Astrocyte of the spinal cord (primary cell): ENCODE measurements at places on chromosomes 12 and 14.

GRCh38 chr12:3897371-3897971, 24.3 kb upstream of the PARP11 start:
- DNase-seq: no peak

GRCh38 chr14:96997269-96997668, 200.1 kb downstream of the VRK1 start:
- no peak for DNase-seq

DNA sequence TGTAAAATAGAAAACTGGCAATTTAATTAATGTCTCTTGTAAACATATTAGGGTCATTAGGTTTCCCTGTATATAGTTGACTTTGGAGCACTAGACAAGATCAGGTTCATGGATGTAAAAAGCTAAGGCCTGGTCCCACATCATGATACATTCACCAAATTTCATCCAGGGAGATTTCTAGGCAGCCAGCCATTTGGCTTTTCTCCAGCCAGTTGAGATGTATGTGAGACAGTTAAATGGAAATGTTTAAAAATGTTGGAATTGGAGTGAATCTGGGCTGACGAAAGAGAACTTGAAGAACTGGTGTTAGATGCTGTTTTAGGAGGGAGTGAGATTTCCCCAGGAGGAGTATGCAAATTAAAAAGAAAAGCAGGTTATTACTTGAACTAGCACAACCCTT, 41.8 kb upstream of the CLEC14A start:
- DNase-seq: peak; percentile 20

GRCh38 chr12:20434996-20435395, 66.7 kb downstream of the PDE3A start:
- DNase-seq: peak; percentile 12

- no peak for DNase-seq
Measured at GRCh38 chr12:67964456-67964855, 24.8 kb upstream of the IFNG-AS1 start.

DNA sequence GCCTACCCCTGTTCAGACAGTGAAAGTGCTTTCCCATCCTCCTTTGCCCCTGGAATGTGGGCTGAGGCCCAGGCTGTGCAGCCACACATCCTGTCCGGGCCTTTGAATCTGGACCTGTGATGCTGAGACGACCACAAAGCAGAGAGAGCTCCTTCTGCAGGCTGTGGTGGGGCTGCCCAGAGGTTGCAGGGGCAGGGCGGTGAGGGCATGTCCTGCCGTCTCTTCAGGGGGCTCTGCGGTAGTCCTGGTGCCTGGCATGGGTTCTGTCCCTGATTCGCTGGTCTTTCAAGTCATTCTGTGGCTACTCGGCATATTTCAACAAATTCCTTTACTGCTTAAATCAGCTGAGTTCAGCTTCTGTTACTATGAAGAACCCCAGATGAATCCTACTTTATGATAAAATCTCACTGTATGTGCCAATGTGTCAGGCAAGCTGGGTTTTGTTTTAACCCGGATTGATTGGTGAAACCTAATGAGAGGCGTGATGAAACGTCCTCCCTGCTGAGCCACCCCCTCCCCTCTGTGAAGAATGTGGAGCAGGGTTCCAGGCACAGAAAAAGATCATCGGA, 63.4 kb upstream of the DICER1 start:
- DNase-seq: peak; percentile 88

- DNase-seq: no peak
Measured at GRCh38 chr14:105862581-105863239, 336.3 kb downstream of the TMEM121 start.

DNA sequence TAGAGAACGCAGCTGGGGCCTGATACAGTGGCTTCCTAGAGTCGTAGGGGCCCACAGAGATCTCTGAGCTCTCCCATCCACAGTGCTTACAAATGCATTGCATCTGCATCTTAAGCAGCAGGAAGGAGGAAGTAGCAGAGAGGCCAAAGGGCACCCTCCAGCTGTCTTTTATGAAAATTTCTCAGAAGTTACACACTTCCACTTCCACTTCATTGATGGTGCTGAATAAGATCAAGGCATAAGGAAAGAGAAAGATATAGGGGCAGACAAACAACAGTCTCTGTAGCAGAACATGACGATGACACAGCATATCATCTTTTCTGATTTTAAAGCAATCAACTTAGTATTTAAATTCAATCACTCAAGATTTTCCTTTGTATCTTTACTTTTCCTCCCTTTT, 51.6 kb upstream of the ABCC9 start:
- no peak for DNase-seq

DNA sequence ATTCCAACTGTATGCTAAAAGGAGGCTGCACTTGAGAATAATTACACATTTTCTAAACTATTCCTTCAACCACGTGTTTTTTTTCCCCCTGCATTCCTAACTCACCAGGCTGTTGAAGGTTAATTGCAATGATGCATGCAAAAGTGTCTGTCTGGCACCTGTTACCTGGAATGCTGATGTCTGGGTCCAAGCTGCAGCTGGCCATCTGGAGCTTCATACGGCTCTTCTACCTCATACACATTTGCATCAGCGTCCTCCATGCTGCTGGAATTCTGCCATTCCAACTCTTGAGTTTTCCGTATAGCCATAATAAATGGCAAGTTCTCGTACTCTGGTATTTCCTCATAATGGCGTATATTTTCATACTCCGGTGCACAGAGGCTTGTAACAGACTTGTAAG, 8.6 kb downstream of the FGD6 start:
- no peak for DNase-seq

DNA sequence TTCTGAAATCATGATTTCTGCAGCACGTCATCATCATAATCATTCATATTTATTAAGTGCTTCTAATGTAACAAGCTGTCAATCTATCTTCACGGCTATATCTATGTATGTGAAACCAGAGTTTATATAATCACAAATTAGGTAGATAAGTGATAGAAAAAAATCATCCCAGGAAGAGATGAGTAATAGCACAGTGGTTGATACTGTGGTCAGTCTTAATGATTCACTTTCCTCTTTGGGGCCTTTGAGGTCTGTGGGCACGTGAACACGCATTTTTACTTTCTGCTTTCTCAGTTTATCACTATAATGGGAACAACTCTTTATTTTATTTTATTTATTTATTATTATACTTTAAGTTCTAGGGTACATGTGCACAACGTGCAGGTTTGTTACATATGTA, 265.9 kb upstream of the NOVA1 start:
- peak; percentile 61 for DNase-seq

GRCh38 chr14:64873506-64874219, 6.0 kb downstream of the SPTB start:
- DNase-seq: no peak

GRCh38 chr14:71523630-71524319, 408.5 kb upstream of the RGS6 start:
- DNase-seq: peak; percentile 33

- peak; percentile 55 for DNase-seq
Measured at GRCh38 chr12:95848575-95849388, 10.0 kb upstream of the SNRPF start.

DNA sequence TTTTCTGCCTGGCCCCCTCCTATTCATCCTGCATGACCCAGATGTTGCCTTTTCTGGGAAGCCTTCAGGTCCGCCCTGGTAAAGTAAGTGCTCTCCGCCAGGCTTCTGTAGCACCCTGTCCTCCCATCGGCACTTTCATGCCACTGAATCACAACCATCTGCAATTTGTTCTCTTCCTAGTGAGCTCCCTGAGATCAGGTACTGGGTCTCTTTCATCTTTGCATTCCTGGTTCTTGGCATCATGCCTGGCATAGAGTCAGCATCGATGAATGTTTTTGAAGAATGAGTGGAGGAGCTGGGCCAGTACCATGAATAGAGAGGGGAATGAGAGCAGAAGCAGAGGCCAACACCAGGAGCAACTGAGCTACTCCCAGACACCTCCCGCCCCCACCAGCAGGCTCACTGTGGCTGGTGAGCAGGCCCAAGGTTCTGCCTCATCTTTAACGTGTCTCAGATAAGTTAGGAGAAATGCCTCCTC, 13.1 kb downstream of the ZDHHC22 start:
- DNase-seq: no peak

GRCh38 chr12:31317471-31318395, 8.2 kb downstream of the SINHCAF start:
- DNase-seq: peak; percentile 57

- no peak for DNase-seq
Measured at GRCh38 chr12:109710747-109711595, 2.7 kb upstream of the FAM222A start.

DNA sequence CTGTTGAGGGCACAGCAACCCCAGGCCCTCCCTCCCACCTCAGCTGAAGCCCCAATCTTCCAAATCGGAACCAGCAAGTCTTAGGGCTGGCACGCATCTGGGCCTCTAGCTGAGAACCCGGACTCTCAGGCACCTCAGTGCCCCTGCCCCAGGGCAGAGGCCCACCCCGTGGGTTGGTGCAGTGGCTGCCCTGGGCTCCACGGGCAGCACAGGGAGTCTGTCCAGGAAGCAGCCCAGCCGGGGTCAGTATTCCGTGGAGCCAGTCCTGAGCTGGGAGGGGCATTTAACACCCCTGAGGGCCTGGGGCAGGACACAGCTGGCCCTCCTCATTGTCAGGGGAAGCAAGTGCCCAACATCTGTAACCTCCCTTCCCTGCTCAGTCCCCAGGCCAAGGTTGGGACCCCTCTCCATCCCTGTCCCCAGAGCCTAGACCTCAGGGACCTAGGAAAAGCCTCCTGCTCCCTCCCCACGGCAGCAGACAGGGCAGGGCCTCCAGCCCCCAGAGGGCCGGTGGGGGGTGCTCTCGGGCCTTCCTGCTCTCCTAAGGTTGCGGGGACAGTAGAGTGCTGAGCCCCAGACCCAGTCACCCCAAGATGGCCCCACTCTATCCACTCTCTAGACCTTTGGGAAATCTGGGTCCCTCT, 36.5 kb downstream of the SLC6A12 start:
- DNase-seq: no peak

DNA sequence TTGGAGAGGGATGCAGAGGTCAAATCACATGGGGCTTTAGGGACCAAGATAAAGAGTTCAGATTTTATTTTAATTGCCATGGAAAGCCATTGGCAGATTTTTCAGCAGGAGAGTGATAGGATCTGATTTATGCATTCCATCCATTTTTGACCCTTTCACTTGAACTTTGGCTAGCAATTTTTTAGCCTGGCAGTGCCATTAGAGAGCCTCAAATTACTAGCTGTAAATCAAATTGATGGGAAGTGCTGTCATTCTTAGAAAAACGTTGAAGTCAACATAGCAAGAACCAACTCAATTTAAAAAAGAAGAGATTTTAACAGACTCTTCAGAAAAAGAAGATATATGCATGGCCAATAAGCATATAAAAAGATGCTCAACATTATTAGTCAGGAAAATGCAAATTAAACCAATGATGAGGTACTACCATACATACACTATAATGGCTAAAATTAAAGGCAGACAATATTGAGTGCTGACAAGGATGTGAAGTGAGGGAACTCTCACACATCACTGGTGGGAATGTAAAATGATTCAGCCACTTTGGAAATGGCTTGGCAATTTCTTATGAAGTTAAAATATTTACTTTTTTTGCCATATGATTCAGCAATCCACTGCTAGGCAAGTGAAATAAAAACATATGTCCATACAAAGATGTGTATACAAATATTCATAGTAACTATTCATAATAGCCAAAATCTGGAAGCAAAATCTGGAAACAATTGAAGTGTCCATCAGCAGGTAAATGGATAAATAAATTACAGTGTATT, 89.7 kb downstream of the PTCSC3 start:
- DNase-seq: no peak

GRCh38 chr12:68012712-68013111, 23.5 kb downstream of the IFNG-AS1 start:
- DNase-seq: no peak

- no peak for DNase-seq
Measured at GRCh38 chr14:45066667-45067066, 17.2 kb upstream of the PRPF39 start.

DNA sequence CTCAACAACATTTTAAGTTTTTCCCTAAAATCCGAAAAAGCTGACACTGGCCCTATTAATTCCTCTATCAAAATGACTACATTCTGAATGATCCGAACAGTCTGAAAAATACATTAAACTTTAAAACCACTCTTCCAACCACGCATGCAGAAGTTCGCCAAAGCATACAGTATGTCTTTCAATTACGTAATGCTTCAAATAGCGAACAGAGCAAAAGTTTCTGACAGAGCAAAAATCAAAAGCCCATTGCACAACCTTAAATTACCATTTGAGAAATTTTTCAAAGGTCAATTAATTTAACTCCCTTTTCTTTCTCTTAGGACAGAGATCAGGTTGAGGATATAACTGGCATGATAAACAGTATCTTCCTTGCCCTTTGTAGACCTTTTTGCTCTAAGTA, 33.2 kb downstream of the LRIG3 start:
- DNase-seq: no peak

GRCh38 chr12:50018154-50018553, 7.1 kb downstream of the RACGAP1 start:
- no peak for DNase-seq

DNA sequence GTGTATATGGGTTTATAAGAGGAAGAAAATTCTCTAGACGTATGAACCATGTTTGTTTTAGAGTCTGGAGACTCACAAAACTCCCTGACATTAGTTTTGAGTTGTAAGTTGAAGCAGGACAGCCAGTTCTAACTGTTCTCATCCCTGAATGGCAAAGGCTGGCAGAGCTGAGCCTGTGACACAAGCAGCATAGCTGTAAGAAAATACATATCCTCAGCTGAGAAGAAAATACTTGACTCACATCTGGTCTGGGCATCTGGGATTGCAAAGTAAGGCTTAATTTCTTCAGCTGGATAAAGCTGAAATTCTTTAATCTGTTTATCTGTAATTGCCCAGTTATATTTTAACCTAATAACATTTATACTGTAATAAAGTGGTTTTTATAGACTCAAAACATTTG, 156.3 kb downstream of the PELI2 start:
- peak; percentile 12 for DNase-seq

- DNase-seq: peak; percentile 57
Measured at GRCh38 chr14:94100847-94101246, 9.7 kb upstream of the IFI27 start.

- DNase-seq: no peak
Measured at GRCh38 chr12:42474391-42474790, 115.2 kb downstream of the PRICKLE1 start.

GRCh38 chr14:79500489-79500888, 710.8 kb downstream of the DIO2 start:
- DNase-seq: no peak

DNA sequence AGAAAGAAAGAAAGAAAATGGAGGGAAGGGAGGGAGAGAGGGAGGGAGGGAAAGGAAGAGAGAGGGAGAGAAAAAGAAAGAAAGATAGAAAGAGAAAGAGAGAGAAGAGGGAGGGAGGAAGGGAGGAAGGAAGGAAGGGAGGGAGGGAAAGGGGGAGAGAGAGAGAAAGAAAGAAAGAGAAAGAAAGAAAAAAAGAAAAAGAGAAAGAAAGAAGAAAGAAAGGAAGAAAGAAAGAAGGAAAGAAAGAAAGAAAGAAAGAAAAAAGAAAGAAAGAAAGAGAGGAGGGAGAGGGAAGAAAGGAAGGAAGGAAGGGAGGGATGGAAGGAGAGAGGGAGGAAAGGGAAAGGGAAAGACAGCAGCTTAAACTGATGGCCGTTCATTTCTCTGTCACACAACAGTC, 457.5 kb downstream of the PDZRN4 start:
- no peak for DNase-seq

DNA sequence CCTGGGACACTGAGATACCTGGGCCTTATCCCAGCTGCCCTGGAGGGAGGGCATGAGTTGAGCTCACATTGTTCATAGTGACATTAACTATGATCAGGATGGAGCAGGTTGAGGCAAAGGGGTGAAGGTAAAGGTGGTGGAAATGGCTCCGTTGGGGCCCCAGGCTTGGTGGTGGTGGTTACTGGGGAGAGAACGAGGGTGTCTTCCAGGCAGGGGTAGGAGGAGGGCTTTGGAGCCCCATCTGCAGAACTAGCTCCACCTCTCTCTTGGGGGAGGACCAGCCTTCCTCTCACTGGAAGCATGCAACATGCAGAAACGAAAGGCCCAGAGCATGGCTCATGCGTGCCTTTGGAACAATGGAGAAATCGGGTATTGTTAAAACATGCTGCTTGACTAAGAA, 217.0 kb downstream of the SLC41A2 start:
- DNase-seq: no peak
